ENCODE measurements at places on chromosomes 7 and 10. TPM values are rescaled to one million over a fixed set of nuclear protein-coding genes. Genes with fewer than 3 reads are reported as not detected.

Gene HABP2
- not detected for total RNA-seq

Gene COL28A1
- total RNA-seq, result 9.7 TPM

Gene RADIL
- 4.9 TPM for total RNA-seq

Gene SAP25
- total RNA-seq, result not detected

Gene VWC2
- 0.11 TPM for total RNA-seq

Gene HOXA10
- total RNA-seq, result 23.2 TPM

Gene TRPV5
- 0.26 TPM for total RNA-seq

Gene HOXA13
- total RNA-seq, result 43.2 TPM

Gene GOLGA7B
- 0.11 TPM for total RNA-seq

Gene SPAM1
- not detected for total RNA-seq

Gene WDR86
- 6.8 TPM for total RNA-seq

Gene CLRN3
- 0.42 TPM for total RNA-seq

Gene MBL2
- not detected for total RNA-seq

Gene JAKMIP3
- 0.37 TPM for total RNA-seq

Gene PRPS1L1
- total RNA-seq, result not detected

Gene OR2A1
- total RNA-seq, result 0.05 TPM

Gene TAF3
- total RNA-seq, result 3.8 TPM

Gene ATG9B
- total RNA-seq, result not detected

Gene CAV1
- 576 TPM for total RNA-seq

Gene C10orf53
- not detected for total RNA-seq

Gene MMP21
- 0.69 TPM for total RNA-seq

Gene HOXA4
- 1.0 TPM for total RNA-seq

Gene AOAH
- total RNA-seq, result 7.1 TPM

Gene GJD4
- total RNA-seq, result not detected

Gene HBP1
- total RNA-seq, result 146 TPM

Gene TLX1
- total RNA-seq, result not detected

Gene WIPF3
- total RNA-seq, result 0.95 TPM

Gene HOXA2
- 1.4 TPM for total RNA-seq

Gene DAGLB
- 10.3 TPM for total RNA-seq

Gene CYTH3
- total RNA-seq, result 28.9 TPM

Gene CNPY1
- total RNA-seq, result 0.32 TPM

Gene LRRTM3
- 0.85 TPM for total RNA-seq

Gene TYW1B
- total RNA-seq, result 4.9 TPM

Gene SEMA4G
- total RNA-seq, result 1.2 TPM

Gene ZKSCAN1
- 51.5 TPM for total RNA-seq

Gene HOXA5
- 12.5 TPM for total RNA-seq

Gene CCL26
- 1.5 TPM for total RNA-seq

Gene PMS2
- total RNA-seq, result 16.5 TPM

Gene RAB18
- total RNA-seq, result 72.4 TPM

Gene LLCFC1
- total RNA-seq, result not detected

Gene PHKG1
- total RNA-seq, result 3.6 TPM

All from urinary bladder (tissue), 4 donors.